ENCODE measurements at places on chromosomes 13 and 19. TPM values are rescaled to one million over a fixed set of nuclear protein-coding genes. Genes with fewer than 3 reads are reported as not detected.

DNA sequence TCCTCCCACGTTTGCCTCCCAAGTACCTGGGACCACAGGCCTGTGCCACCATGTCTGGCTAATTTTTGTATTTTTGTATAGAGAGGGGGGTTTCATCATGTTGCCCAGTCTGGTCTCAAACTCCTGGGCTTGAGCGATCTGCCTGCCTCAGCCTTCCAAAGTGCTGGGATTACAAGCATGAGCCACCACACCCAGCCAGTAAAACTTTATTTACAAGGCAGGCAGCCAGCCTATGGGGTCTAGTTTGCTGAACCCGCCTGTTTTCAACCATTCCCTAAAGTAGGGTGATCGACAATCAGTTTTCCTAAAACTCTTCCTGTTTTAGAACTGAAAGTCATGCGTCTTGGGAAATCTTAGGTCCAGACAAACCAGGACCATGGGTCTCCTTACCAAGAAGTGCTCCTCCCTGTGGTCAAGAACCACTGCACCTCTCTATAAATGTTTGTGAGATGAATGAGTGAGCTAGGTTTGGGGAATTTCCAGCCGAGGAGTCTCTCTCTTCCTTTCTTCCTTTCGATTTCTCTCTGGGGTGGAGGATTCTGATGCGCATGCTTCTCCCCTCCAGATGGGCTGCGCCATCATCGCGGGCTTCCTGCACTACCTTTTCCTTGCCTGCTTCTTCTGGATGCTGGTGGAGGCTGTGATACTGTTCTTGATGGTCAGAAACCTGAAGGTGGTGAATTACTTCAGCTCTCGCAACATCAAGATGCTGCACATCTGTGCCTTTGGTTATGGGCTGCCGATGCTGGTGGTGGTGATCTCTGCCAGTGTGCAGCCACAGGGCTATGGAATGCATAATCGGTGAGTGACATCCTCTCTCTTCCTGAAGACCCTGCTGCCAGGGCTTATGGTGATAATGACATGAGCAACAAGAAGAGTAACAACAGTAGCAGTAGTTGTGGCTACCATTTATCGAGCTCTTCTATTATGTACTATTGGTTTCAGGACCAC, 38.7 kb downstream of the ADGRE1 start:
- DNase-seq: no peak
- H3K4me3 ChIP-seq: peak overlapping the region; percentile 69
- no peaks in the 10 kb centered on the region for H3K4me1 ChIP-seq

GRCh38 chr19:33267706-33268105, 34.6 kb downstream of the CEBPA start:
- H3K4me3 ChIP-seq: no peak overlapping the region
- DNase-seq: no peak
- no peaks in the 10 kb centered on the region for H3K4me1 ChIP-seq
- H3K36me3 ChIP-seq: no peaks in the 10 kb centered on the region

The ZNF552 gene
- 4.4 TPM for polyA plus RNA-seq

The NKPD1 gene
- 0.06 TPM for polyA plus RNA-seq

- no peaks in the 10 kb centered on the region for H3K27me3 ChIP-seq
- H3K4me3 ChIP-seq: no peak overlapping the region
- no peak overlapping the region for H3K27ac ChIP-seq
- no peak for DNase-seq
- no peaks in the 10 kb centered on the region for H3K36me3 ChIP-seq
Measured at GRCh38 chr13:111661052-111661451, 340.6 kb downstream of the TEX29 start.

- peaks cover 3% of the 10 kb centered on the region for H3K4me1 ChIP-seq
- DNase-seq: peak; percentile 84
- no peaks in the 10 kb centered on the region for H3K27me3 ChIP-seq
- peak within 1 kb of the TSS; percentile 68 for H3K4me3 ChIP-seq
- no peaks in the 10 kb centered on the region for H3K36me3 ChIP-seq
Measured at GRCh38 chr19:39032063-39032918, at the start of gene FBXO27. Gene FBXO27, minus strand, starts transcription at chr19:39032549. Its CDS starts 322 bp downstream, at chr19:39032227.

GRCh38 chr19:55339105-55339888, at the start of gene KMT5C:
Gene KMT5C, plus strand, starts transcription at chr19:55339876. Its CDS starts 2,061 bp downstream, at chr19:55341937.
- H3K27me3 ChIP-seq: no peaks in the 10 kb centered on the region
- H3K27ac ChIP-seq: peak within 1 kb of the TSS; percentile 97
- DNase-seq: peak; percentile 97
- peak within 1 kb of the TSS; percentile 75 for H3K4me3 ChIP-seq

- peaks cover 17% of the 10 kb centered on the region for H3K4me1 ChIP-seq
- H3K27ac ChIP-seq: no peak overlapping the region
- no peaks in the 10 kb centered on the region for H3K27me3 ChIP-seq
- DNase-seq: no peak
- peaks cover 33% of the 10 kb centered on the region for H3K36me3 ChIP-seq
Measured at GRCh38 chr19:10133596-10133995, 13.9 kb upstream of the EIF3G start.

The KLK4 gene
- polyA plus RNA-seq: not detected

The STK24 gene
- polyA plus RNA-seq: 30.5 TPM

GRCh38 chr13:111519041-111519440, 198.6 kb downstream of the TEX29 start:
- H3K27ac ChIP-seq: no peak overlapping the region
- no peak for DNase-seq

The CYP2F1 gene
- polyA plus RNA-seq: not detected

GRCh38 chr13:57825066-57825465, 193.5 kb downstream of the PCDH17 start:
- H3K4me1 ChIP-seq: no peaks in the 10 kb centered on the region
- no peaks in the 10 kb centered on the region for H3K27me3 ChIP-seq
- DNase-seq: no peak
- no peak overlapping the region for H3K27ac ChIP-seq
- no peaks in the 10 kb centered on the region for H3K36me3 ChIP-seq

The ACP4 gene
- not detected for polyA plus RNA-seq

The COL4A1 gene
- 30.3 TPM for polyA plus RNA-seq

DNA sequence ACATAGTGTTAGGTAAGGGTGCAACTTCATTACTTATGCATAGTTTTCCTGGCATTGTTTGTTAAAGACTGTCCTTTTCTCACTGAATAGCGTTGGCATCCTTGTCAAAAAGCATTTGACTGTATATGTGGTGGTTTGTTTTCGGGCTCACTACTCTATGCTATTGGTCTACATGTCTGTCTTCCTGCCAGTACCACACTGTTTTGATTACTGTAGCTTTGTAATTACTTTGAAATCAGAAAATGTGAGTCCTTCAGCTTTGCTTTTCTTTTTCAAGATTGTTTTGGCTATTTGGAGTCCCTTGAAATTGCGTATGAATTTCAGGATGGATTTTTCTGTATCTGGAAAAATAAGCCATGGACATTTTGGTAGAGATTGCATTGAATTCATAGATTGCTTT, 56.0 kb downstream of the IFT88 start:
- no peak for DNase-seq
- no peak overlapping the region for H3K27ac ChIP-seq
- H3K27me3 ChIP-seq: no peaks in the 10 kb centered on the region
- no peak overlapping the region for H3K4me3 ChIP-seq
- peaks cover 9% of the 10 kb centered on the region for H3K36me3 ChIP-seq
- no peaks in the 10 kb centered on the region for H3K4me1 ChIP-seq

The FXYD3 gene
- polyA plus RNA-seq: not detected

DNA sequence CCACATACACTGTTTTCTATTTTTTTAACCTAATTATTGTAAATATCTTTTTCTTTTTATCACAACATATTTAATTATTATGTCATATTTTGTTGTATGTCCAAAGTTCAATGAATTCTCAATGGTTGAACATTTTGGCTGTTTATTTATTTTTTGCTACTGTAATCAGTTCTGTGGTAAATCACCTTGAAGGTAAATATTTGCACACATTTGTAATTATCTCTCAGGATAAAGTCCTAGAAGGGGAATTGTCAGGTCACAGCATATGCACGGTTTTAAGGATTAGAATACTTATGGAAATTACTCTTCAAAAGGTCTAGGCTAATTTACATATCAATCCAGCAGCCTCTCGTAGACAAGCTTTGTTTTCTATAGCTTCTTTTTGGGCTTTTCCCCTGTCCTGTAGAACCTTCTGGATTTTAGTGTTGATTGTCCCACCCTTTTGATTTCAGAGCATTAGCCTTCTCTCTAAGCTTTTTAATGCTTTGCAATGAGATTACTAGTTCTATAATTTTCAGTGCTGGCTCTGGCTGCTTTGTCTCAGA, 362.6 kb downstream of the KCNRG start:
- H3K27ac ChIP-seq: no peak overlapping the region
- H3K27me3 ChIP-seq: no peaks in the 10 kb centered on the region
- DNase-seq: no peak
- no peak overlapping the region for H3K4me3 ChIP-seq
- no peaks in the 10 kb centered on the region for H3K4me1 ChIP-seq
- no peaks in the 10 kb centered on the region for H3K36me3 ChIP-seq

DNA sequence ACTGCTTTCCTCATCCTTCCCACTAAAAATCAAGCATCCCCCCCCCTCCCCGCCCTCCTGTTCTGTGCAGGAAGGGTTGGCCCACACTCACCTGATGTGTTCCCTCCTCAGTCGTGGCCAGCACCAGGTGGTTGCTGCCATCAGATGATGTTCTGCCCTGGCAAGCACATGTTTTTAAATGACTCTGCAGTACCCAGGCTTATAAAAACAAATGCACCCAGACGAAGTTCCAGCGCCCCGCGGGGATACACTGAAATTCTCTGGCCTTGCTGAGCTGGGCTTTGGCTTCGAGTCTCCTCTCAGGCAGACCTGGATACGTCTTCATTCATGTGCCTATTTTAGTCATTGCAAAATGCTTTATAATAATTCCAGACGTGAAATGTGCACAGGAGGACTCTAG, 316.3 kb downstream of the DLEU7 start:
- no peak overlapping the region for H3K4me3 ChIP-seq
- peak; percentile 33 for DNase-seq
- no peak overlapping the region for H3K27ac ChIP-seq
- no peaks in the 10 kb centered on the region for H3K36me3 ChIP-seq
- no peaks in the 10 kb centered on the region for H3K27me3 ChIP-seq

- no peaks in the 10 kb centered on the region for H3K27me3 ChIP-seq
- H3K36me3 ChIP-seq: no peaks in the 10 kb centered on the region
- no peak for DNase-seq
- no peak overlapping the region for H3K4me3 ChIP-seq
- H3K27ac ChIP-seq: no peak overlapping the region
Measured at GRCh38 chr13:87607266-87607665, 63.9 kb upstream of the SLITRK5 start.

Data from SK-N-SH (cell line).